ENCODE measurements at places on chromosomes 11 and 22. TPM values are rescaled to one million over a fixed set of nuclear protein-coding genes. Genes with fewer than 3 reads are reported as not detected.

The PDHX gene
- total RNA-seq, result 23.5 TPM

The CARD10 gene
- not detected for total RNA-seq

The PGA5 gene
- not detected for total RNA-seq

The GLB1L2 gene
- 3.1 TPM for total RNA-seq

The C22orf31 gene
- not detected for total RNA-seq

The PHF21B gene
- total RNA-seq, result 0.51 TPM

The SCGB1A1 gene
- total RNA-seq, result not detected

The FAM227A gene
- 0.39 TPM for total RNA-seq

The OR2AT4 gene
- total RNA-seq, result not detected

The GRIK4 gene
- not detected for total RNA-seq

The YPEL4 gene
- 0.78 TPM for total RNA-seq

The KDELR3 gene
- 0.95 TPM for total RNA-seq

The OR52N4 gene
- 1.1 TPM for total RNA-seq

The GPHA2 gene
- total RNA-seq, result not detected

The UCP3 gene
- 3.4 TPM for total RNA-seq

The NXPE2 gene
- not detected for total RNA-seq

The UBTFL1 gene
- not detected for total RNA-seq

The CD248 gene
- 0.32 TPM for total RNA-seq

The MCAT gene
- 14.0 TPM for total RNA-seq

The OR51L1 gene
- not detected for total RNA-seq

The CD3D gene
- total RNA-seq, result 648 TPM

The PES1 gene
- 89.0 TPM for total RNA-seq

The ANO1 gene
- total RNA-seq, result not detected

The HTR3A gene
- total RNA-seq, result not detected

The TMPRSS4 gene
- total RNA-seq, result not detected

The B3GAT1 gene
- 1.9 TPM for total RNA-seq

The TPBGL gene
- total RNA-seq, result 0.17 TPM

The CHRM1 gene
- total RNA-seq, result not detected

The C11orf52 gene
- not detected for total RNA-seq

The SCGB1D2 gene
- not detected for total RNA-seq

The NPTXR gene
- total RNA-seq, result 1.6 TPM

The NLRP14 gene
- total RNA-seq, result 0.24 TPM

The CRYAB gene
- not detected for total RNA-seq

The CYB5R2 gene
- 1.4 TPM for total RNA-seq

The FREY1 gene
- total RNA-seq, result 2.7 TPM

The FAM168A gene
- total RNA-seq, result 29.4 TPM

The SGSM1 gene
- 0.42 TPM for total RNA-seq

The TMEM132A gene
- total RNA-seq, result 0.59 TPM

The CCDC87 gene
- 0.15 TPM for total RNA-seq

The CCDC88B gene
- 188 TPM for total RNA-seq

The LMO2 gene
- total RNA-seq, result not detected

The TSPAN18 gene
- total RNA-seq, result 44.9 TPM

The OR8G5 gene
- total RNA-seq, result not detected

The PATE2 gene
- not detected for total RNA-seq

The LMF2 gene
- 124 TPM for total RNA-seq

The CSNK2A3 gene
- total RNA-seq, result 1.1 TPM

The KRTAP5-1 gene
- not detected for total RNA-seq

The CD82 gene
- total RNA-seq, result 482 TPM

The F2 gene
- 0.71 TPM for total RNA-seq

The PPFIA1 gene
- total RNA-seq, result 43.5 TPM

The STK33 gene
- total RNA-seq, result 0.66 TPM

Data from T-helper 1 cell treated with Interleukin-12 subunit alpha and Interleukin-12 subunit beta and Interleukin-4 antibody, amounts not matched to agents 30 ng/mL and 1 ng/mL, for 36 hours (primary cell).